ENCODE measurements at places on chromosomes 3 and 15.

DNA sequence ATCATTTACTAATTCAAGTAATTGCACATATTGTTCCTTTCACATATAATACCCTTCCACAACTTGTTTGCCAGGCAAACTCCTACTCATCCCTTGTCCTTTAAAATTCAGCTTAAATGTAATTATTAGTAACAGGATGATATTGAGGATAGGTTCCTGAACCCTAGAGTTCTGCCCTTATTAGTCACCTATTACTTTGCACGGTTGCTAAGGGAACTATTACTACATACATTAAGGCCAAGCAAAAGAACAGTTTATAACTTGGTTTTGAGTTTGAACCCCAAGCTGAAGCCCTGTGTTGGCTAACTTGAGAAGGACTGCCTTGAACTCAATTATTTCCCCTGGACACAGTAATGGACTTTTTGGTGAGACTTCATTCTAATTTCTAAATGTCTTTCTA is 529.7 kb downstream of the IGSF11 start:
- no peak for DNase-seq

GRCh38 chr15:63946524-63947065 is 99.7 kb downstream of the DAPK2 start:
- DNase-seq, result no peak

GRCh38 chr15:34714476-34715121 is 40.2 kb downstream of the GJD2 start:
- DNase-seq, result no peak

DNA sequence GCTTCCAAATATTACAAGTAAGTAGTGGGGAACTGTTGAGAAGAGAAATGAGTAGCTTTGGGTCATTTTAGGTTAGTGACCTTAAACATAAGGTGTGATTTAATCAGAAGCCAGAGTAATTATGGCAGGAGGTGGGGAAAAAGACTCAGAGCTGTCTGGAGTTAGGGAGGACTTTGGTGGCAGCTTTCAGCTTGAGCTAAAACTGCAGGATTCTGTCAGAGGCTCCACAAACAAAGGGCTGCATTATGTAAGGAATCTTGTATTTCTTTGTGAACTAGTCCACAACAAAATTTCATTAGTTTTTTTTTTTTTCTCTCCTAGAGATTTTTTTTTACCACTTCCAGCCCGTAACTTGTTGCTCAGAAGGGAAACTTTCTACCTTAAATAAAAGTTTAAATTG is 345.3 kb downstream of the TIGIT start:
- DNase-seq, result no peak

GRCh38 chr3:22371607-22372291 is 620.7 kb upstream of the ZNF385D start:
- DNase-seq, result peak; percentile 29

- no peak for DNase-seq
These were observed 126.4 kb downstream of the ADAMTS9 start for GRCh38 chr3:64561325-64561843.

- no peak for DNase-seq
These were observed 11.9 kb downstream of the TAGLN3 start for GRCh38 chr3:112010636-112011035.

DNA sequence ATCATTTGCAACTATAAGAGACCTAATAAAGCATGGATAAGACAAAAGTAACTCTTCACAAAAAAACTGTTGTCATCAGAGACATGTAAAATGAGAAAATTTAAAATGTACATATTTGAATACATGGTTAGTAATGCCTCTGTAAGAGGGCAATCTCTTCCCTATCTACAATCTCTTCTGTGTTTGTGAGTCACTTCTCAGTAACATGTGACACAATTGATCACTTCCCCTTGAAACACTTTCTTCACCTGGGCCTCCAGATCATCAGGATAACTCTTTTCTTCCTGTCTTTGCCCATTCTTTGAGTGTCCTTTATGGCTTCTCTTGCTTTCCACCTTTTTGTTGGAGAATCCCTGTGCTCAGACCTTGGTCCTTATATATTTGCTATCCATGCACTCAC is 50.4 kb downstream of the TFDP2 start:
- peak; percentile 22 for DNase-seq

- DNase-seq, result peak; percentile 74
These were observed 52.5 kb downstream of the CLDN11 start for GRCh38 chr3:170471149-170471548.

DNA sequence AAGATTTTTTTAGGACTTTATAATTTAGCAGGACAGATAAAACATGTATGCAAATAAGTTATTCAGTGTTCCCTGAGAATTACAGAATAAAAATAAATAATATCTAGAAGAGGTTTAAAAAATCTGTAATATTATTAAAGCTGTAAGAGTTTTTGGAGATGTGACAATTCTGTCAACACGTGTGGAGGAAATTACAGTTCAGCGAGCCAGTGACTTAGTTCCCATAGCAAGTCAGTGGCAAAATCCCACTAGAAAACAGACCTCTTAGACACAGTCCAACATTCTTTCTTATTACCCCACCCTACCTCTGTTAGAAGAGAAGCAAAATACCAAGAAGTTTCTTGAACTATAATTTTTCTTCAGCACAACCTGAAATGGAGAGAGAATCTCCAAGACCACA is 16.2 kb upstream of the DENND6A start:
- DNase-seq, result no peak

DNA sequence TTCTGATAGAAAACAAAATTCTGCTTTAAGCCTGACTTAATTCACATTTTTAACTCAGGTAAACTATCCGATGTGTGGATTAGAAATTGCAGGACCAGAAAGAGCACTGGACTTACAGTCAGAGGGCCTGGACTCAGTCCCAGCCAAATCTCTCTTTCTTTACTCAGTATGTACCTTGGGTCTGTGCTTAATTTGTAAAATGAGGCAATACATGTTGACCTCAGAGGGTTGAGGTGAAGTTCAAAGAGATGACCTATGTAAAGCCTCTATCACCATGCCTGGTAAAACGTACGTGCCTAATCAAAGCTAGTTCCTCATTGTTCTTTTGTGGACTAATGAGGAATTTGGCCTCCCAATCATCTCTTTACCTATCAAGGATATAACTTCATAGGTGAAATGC is 1.9 kb upstream of the BCL2A1 start:
- DNase-seq, result no peak

- DNase-seq, result peak; percentile 19
These were observed 484.3 kb downstream of the UNC13C start for GRCh38 chr15:54462511-54462913.

DNA sequence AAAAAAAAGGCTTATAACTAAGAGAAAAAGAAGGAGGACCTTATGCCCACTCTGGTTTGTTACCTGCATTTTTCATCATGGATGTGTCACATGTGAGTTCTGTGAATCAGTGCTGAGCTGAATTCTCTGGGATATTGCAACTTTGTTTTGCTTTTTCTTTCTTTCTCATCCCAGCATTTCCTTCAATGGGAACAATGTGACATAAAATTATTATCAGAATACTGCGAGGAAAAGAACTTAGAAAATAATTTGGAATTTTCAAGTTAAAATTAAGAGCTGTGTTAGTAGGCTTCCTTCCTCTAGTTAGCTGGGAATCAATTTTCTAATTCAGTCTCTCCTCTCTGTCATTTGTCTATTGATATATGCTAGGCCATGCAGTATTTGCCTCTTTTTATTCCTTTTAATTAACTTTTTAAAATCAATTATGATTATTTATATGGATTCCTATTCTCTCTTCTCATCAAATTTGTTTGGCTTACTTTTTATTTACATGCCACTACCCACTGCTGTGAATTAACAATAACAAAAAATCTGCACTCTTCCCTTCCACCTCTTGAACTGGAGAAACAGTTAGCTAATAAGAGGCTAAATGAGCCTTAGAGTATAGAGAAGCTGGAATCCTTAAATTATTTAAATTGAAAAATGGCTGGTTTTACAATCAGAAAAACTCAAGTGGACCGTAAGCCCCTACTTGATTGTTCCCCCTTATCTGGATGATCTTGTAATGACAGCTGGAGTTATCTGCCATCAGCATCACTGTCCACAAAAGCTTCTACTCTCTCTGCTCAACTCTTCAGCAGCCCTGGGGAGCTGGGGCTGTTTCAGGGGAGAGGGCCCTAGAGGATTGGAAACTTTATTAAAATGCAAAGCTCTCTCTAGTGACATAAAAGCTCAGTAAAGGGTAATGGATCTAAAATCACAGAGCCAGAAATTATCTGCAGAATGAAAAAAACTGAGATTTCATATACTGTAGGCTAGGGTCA is 95.3 kb upstream of the SOX2 start:
- DNase-seq, result no peak

- no peak for DNase-seq
These were observed 4.0 kb downstream of the FMN1 start for GRCh38 chr15:33190539-33190938.

GRCh38 chr15:25870938-25871337 is 7.8 kb upstream of the ATP10A start:
- no peak for DNase-seq

- DNase-seq, result no peak
These were observed 216.7 kb upstream of the CFAP20DC start for GRCh38 chr3:59266551-59266950.

DNA sequence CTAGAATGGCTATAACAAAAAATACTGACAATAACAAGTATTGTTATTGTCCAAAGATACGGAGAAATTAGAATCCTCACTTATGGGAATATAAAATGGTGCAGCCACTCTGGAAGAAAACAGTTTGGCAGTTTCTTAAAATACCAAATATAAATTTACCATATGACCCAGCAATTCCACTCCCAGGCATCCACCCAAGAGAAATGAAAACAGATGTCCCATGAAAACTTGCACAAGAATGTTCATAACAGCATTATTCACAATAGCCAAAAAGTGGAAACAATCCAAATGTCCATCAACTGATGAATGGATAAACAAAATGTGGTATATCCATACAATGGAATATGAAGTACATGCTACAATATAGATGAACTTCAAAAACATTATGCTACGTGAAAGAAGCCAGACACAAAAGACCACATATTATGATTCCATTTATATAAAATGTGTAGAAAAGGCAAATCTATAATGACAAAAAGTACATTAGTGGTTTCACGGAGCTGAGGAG is 9.4 kb downstream of the AAGAB start:
- DNase-seq, result no peak

- no peak for DNase-seq
These were observed 98.4 kb upstream of the PFN2 start for GRCh38 chr3:150069154-150069527.

DNA sequence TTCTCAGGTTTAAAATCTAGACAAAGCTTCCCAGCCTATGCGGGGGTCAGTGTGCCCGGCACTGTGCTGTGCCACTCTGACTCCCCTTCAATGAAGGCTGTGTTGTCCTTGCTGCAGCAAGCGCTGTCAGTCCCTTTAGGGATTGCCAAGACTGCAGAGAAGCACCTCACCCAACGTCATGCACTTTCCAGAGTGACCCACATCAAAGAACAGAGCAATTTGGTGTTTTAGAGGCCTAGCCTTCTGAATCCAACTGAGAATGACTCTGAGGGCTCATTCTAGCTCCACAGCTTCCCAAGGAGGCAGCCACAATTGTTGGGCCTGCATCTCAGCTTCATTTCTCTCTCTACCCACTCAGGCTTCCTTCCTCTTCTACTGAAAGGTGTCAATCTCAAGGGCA is 26.4 kb downstream of the SLC9A9 start:
- no peak for DNase-seq

- DNase-seq, result peak; percentile 79
These were observed 62.1 kb upstream of the XCR1 start for GRCh38 chr3:46089237-46090011.

- peak; percentile 98 for DNase-seq
These were observed at the start of gene IRAK2 for GRCh38 chr3:10164546-10165393. Gene IRAK2, plus strand, starts transcription at chr3:10164919. Its CDS starts 36 bp downstream, at chr3:10164955.

Data from osteoblast (primary cell).